ENCODE measurements at places on chromosomes 4 and X.

DNA sequence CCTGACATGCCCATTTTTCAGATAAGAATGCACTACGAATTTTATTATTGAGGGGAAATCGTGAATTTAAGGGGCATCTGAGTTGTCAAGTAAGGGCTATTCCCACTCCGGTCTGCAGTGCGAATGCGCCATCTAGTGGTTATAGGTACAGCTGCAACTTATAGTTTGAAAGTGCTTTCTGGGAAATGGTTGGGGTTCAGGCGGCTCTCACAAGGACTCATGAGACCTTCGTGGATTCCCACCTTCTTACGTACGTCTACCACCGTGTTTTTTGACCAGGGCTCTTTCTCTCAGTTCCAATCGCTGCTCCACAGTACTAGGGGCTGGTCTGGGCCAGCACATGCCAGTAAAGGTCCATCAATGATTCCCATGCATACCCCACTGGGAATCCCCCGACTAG, 12.3 kb downstream of the MSL3 start:
- no peak for DNase-seq

DNA sequence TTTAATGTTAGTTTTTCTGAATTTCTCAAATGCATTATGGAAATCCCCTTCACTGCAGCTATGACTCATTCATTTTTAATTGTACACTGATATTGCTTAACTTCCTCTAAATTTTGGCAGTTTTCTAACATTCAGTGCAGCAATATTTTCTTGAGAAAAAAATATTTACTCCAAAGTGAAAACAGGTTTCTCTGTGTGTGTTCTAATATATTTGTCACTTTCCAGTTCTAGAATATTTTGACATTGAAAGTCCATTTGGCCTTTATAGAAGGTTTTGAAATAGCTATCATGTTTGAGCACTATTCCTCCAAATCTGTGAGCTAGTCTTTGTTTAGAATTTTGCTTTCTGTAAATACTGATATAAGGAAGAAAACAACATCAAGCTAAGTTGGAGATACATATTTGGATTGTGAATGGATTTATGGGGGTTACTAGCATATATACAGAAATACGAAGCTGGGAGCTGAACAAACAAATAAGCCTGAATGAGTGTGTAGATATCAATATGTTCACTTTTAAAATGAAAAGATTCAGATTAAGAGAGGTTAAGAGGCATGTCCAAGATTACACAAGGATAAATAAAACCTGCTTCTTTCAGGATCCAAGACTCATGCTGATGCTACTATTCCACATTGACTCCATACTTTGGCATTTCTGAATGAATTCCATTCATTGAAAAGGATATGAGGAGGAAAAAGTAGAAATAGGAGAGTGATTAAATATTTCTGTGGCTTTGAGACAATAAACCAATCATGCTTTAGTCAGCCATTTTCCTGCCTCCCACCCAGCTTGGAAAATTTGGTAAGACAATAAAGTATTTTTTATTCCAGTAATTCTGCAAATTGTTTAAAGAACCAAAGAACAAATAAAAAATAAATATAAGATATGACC, 57.3 kb upstream of the SLIT2 start:
- no peak for DNase-seq

- DNase-seq: no peak
Observed at GRCh38 chrX:19544693-19545305, 29.5 kb upstream of the MAP3K15 start.

DNA sequence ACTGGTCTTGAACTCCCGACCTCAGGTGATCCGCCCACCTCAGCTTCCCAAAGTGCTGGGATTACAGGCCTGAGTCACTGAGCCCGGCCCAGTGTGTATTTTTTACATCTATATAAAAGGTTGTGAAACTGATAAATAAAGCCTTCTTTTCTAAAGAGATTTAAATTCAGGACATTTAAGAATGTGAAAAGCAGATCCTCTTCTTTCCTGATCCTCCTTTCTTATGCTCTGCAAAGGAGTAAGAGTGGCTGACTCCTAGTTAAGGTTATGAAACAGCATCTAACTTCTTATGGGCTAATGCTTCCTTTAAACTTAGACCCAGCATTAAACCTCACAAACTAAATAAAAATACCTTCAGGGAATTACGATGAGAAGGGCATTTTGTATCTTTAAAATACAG, 197.7 kb upstream of the MAB21L2 start:
- DNase-seq: no peak

Data from cortex of kidney (tissue), 1 donor.